ENCODE measurements at places on chromosomes 4 and X.
A peak's percentile ranks its signal among the peaks of the same experiment; 100 is the strongest.

DNA sequence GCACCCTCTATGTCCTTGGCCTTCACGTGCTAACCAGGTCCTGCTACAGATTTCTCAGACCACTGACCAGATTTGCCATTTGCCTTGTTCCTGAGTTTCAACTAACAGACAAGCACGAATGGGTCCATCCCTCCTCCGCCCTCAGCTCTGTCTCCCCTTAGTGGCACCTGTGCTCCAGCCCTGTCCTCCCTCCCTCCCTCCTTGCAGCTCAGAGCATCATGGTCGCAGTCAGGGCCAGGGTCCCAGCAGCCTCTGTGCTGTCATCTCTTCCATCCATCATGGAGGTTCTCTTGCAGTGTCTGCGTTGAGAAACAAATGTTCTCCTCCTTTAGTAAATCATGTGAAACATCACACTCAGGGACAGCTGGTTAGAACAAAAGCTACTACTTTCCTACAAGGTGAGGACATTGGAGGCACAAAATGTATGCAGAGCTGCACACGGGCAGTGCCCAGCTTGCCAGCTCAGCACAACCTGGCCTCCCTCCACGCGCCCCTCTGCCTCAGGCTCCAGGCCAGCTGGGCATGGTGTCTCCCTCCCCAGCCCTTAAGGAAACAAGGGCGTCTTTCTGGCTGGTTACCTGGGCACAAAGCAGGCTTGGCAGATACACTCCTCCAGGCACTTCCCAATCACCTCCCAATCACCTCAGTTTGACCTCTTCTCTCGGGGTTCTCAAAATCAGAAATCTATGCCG lies 79.5 kb upstream of the ATP6AP2 start:
- DNase-seq = no peak

GRCh38 chr4:119692001-119692400 lies 63.4 kb upstream of the PDE5A start:
- DNase-seq = no peak

DNA sequence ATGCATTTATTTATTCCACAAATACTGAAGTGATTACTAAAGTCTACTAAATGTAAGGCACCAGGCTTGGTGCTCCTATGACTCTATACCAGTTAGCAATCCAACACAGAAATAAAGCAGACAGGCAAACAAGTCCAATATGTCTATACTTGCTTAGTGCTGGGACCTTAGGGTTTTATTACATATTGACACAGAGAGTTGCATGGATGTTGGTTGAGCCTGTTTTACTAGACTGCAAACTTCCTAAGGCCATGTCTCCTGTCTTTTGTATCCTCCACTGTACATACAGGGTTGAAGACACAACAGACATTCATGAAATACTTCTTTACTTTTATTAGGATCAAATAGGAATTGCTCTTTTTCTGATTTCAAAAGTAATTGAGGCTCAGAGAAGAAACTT lies 69.0 kb downstream of the LNX1 start:
- DNase-seq = no peak

GRCh38 chr4:1009542-1010394 lies 1.7 kb upstream of the FGFRL1 start:
- DNase-seq = peak; percentile 93

GRCh38 chr4:84691170-84691691 lies 108.3 kb downstream of the CDS1 start:
- peak; percentile 78 for DNase-seq

GRCh38 chr4:39369301-39369700 lies 3.1 kb upstream of the RFC1 start:
- no peak for DNase-seq

GRCh38 chr4:186058253-186058979 lies 10.5 kb upstream of the TLR3 start:
- DNase-seq = no peak

- peak; percentile 48 for DNase-seq
Observed at GRCh38 chr4:118865091-118865708, 23.5 kb upstream of the SYNPO2 start.

- peak; percentile 84 for DNase-seq
Observed at GRCh38 chrX:49237060-49237459, 1.8 kb downstream of the CCDC22 start.

GRCh38 chrX:21708116-21708515 lies 49.8 kb downstream of the SMPX start:
- no peak for DNase-seq

DNA sequence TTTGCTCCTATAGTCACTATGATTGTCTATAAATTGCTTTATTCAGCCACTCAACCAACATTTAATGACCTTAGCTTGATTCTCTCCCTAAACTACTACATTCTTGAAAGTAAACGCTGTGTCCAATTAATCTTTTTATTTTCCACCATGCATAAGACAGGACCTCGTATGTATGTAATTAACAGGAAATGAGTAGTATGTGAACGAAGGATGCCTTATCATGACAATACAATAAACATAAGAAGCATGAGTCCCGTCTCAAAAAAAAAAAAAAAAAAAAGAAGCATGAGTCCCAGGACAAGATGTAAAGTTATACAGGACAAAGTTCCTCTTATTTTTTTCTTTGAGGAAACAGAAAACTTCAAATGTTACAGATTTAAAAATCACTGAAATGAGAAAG lies 92.5 kb downstream of the PPP3CA start:
- no peak for DNase-seq

GRCh38 chr4:185033950-185034349 lies 15.7 kb downstream of the HELT start:
- DNase-seq = peak; percentile 39

DNA sequence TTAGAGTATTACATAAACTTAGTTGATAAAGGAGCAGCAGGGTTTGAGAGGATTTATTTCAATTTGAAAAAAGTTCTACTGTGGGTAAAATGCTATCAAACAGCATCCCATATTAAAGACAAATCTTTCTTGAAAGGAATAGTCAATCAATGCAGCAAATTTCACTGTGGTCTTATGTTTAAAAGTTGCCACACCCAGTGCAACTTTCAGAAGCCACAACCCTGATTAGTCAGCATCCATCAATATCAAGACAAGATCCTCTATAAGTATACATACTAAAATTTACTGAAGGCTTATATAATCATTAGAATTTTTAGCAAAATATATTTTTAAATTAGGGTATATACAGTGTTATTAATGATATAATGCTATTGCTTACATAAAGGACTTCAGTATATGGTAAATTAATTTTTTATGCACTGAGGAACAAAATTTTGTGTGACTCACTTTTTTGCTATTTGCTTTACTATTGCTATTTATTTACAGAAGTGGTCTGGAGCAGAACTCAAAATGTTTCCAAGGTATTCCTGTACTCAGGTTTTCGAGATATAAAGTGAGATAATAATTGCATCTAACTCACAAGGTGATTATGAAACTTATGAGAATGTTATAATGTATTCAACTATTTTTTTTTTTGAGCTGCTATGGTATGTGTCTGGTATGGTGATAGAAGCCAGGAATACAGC lies 1127.6 kb downstream of the ADGRL3 start:
- DNase-seq = no peak

DNA sequence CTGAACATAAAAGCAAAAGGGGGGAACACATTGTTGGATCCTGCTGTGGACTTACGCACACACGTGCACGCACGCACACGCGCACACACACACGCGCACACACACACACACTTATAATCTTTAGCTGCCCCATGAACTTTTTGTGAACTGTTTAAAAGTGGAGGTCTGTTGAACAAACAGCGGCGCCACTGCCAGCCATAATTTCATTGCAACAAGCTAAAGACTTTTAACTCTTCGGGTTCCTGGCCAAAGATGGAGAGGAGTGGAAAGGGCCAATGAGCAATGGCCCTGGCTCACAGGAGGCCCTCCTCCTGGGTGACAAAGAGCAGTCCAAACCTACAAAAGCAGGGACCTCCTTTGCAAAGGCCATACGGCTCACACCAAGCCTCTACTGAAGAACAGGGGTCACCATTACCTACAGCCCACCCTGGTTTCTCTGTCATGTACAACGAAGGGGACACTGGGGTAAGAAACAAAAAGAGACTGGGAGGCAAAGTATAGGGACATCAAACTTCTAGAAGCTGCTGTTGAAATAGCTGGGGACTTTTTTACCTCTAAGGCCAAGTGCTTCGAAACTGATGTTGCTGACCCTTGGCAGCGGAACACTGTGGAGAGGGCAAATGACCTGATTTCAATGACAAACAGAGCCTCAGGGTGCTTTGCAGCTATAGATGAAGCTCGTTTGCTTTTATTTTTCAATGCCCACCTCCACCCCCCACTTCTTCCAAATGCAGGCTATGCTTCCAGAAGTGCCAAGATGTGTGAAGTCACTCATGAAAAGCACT lies 16.7 kb downstream of the BCOR start:
- no peak for DNase-seq

DNA sequence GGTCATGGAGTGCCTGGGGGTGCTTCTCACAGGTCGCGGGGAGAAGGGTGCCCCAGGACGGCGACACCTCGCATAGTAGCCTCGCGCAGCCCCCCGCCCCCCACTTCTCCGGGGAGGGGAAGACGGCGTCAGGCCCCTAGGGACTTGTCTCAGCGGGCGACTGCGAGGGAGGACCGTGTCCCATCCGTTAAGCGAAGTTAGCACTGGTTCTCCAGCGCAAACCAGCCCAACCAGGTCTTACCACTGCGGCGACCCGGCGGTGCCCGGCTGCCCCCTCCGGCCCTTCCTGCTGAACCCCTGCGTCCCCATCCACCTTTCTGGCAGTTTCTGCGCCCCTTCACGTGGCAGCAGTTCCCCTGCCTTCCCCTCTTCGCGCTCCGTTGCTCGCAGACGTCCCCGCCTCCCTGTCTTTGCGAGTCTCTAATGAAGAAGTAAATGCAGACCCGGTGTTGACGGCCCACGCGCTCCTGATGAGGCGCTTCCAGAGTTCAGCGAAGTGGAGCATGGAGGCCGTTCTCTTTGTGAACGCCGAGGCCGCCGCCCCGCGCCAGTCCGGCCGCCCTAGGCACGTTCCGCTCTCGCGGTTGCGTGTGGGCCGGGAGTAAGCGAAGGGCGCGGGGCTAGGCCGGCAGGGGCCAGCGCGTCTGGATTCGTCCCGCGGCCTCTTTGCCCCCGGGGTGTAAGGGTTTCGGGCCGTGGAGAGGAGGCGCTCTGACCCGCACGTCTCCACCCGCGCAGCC lies 3.0 kb downstream of the SLIT2 start:
- DNase-seq = no peak

GRCh38 chrX:47484885-47485284 lies 1.9 kb upstream of the ZNF41 start:
- no peak for DNase-seq

DNA sequence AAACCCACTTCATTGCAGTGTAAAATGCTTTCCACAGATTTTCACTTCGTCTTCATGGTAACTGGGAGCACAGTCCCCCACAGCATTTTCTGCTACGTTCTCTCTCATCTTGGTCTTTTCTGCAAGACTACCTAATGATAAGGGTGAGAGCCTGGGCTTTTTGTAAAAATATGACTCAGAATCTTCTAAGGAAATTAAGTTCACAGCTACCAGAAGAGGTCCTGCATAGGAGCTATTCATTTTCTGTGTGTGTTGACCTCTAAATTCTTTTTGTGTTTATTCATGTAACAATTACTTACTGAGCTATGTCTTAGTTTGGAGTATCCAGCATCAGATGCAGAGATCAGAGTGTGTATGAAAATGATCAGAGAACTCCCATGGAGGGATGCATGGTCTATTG lies 192.2 kb downstream of the CPEB2 start:
- DNase-seq = no peak
